ENCODE measurements at places on chromosomes 6 and 20.

DNA sequence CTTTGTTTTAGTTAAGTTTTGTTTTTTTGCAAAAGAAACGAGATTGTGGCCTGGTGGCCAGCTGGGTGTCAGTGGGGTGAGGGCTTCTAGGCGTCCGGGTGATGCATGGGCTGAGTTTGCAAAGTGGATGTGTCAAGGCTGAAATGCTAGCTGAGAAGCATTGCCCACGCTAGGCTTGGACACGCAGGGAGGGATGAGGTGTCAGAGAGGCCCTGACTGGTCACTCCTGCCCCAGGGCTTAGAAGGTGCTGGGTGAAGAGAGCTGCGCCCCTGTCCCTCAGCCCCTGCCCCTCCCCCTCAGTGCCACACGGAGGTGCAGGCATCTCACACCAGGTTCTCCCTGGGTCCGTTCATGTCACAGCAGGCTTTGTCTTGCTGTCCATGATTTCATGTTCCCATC, 8.1 kb downstream of the OSBPL2 start:
- no peak for DNase-seq

DNA sequence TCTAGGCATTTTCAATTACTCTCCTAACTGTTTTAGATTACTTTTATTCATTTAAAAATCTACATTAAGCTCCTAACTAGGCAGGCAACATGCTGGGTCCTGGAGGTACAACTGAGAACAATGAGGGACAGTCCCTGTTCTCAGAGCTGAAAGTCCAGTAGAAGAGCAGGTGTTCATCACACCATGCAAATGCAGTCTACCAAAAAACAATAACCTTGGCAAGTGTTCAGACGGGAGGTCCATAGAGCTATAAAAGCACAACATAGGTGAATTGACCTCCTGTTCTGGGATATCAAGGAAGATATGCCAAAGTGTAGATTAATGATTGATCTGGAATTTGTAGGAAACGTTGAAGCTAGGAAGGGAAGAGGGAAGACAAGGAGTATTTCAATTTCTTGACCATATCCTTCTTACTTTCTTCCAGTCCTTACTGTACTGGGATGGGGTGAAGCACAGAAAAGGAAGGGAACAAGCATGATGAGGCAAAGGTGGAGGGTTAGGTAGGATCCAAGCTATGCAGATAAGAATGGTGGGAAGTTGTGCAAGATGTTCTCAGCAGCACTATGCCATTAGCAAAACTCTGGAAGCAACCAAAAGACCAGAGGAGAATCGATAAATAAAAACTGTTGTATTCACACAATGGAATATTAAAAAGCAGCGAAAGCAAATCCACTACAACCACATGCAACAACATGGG, 485.7 kb upstream of the JARID2 start:
- no peak for DNase-seq

DNA sequence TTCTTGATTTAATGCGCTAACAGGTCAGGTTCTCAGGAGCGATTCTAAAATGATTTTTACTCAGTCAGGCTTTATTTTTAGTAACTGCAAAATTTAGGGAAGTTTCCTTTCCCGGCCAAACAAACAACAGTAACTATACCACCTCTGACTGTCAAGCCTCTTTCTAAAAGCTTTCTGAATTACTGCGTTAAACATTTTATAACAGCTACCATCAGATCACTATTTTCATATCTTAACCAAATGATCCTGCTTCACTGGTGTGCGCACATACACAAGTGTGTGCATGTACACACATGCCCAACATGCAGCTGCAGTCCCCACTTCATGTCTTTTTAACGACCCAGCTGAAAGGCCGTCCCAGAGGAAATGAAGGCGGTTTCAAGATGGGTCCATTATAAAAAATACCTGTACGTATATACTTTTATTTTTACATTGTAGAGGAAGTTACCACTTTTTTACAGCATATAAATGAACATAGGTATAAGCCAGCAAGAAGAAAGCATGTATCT, 25.0 kb downstream of the TMEM242 start:
- no peak for DNase-seq

- no peak for DNase-seq
Observed at GRCh38 chr6:32327103-32327502, 44.6 kb downstream of the TSBP1 start.
